ENCODE measurements at places on chromosomes 2 and 18.

- DNase-seq, result no peak
These were observed 603.3 kb upstream of the POU3F3 start for GRCh38 chr2:104250635-104251034.

DNA sequence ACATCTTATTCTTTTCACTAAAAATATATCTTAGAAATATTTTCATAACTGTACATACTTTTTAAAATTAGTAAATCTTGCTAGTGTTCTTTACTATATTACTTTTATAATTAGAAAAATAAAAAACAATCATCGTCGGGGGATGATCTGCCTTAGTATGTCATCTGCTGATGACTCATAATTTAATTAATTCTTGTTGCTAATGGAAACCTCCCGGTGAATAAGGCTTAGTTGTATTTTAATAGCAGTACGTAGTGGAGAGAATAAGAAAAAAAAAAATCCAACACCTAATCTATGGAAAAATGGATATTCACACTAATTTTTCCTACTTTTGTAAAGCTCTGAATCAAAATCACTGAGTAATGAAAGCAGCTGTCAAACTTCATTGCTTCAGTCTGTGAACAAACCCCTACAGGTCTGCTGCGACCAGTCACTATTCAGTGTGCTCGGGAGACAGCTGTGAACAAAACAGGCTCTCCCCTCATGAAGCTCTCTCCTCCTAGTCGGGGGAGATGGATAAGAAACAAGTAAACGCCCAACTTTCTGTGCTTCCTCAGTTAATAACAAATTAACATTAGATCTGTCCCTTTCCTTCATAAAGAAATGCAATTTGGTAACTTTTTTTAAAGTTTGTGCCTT is 97.4 kb upstream of the UPP2 start:
- no peak for DNase-seq

GRCh38 chr2:187362151-187362550 is 85.9 kb downstream of the CALCRL start:
- DNase-seq, result no peak

DNA sequence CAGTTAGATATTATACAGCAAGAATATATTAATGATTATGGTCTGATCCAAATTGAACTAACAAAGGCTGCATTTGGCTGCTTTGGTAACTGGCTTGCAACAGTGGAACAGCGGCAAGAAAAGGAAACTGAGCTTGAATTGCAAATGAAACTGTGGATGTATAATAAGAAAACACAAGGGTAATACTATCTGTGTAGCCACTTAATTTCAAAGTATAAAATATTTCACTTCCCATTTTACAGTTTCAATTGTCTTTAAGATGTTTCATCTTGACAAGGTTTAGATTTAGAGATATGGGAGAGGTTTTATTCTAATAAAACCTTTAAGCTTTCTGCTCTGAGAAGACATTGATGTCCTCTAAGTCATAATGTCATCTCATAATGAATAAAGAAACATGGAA is 23.8 kb downstream of the WDR75 start:
- DNase-seq, result no peak

- DNase-seq, result no peak
These were observed 1060.8 kb downstream of the CNTNAP5 start for GRCh38 chr2:125085904-125086303.

DNA sequence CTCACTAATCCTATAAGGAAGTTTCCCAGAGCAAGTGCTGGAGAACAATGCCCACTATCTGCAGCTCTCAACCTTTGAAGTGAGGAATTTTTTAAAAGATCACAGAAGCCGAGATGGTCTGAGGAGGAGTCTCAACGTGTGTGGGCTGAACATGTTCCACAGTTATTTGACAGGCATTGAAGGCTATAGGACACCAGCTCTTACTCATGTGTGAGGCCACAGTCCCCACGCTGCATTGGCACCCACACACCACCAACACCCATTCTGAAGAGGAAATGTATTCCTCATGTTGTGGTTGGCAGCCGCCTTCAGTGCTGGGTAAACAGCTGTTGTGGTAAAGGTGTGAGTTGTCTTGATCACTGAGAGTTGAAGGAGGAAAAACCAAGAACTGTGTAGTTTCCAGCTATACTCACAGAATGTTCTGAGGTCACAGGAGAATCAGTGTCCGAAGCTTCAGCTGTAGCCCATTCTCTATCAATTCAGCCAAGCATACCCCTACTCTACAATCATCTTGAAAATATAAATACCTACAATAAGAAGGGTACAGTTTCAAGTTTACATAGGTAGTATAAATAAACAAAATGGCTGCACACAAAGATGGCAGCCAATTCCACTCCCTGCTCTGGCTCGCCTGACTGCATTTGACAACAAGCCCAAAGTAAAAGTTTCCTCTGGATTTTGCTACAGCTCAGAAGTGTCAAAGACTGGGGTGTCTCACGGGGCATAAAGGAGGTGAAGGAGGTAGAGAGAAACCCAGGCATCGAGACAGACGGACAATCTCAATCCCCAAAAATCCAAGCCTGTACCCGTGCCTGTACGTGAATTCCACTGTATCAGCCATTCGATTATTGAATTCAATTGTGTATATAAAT is 12.1 kb downstream of the CD226 start:
- no peak for DNase-seq

DNA sequence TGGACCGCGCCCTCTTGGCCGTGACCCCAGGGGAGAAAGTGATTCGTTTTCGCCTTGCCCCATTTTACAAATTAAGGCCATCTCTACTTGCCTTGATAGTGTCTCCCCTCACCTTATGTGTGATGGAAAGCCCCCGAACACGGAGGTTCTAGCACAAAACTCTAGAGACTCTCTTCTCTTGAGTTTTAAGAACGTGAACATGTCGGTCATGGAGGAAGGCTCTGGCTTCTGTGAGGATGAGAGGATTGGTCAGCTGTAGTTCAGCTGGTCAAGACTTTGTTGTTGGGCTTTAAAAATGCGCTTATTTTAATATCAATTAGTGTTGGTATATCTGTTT is 828 bp downstream of the DYNC1I2 start:
- no peak for DNase-seq

GRCh38 chr2:131584940-131585339 is 57.3 kb downstream of the CCDC74A start:
- peak; percentile 51 for DNase-seq

DNA sequence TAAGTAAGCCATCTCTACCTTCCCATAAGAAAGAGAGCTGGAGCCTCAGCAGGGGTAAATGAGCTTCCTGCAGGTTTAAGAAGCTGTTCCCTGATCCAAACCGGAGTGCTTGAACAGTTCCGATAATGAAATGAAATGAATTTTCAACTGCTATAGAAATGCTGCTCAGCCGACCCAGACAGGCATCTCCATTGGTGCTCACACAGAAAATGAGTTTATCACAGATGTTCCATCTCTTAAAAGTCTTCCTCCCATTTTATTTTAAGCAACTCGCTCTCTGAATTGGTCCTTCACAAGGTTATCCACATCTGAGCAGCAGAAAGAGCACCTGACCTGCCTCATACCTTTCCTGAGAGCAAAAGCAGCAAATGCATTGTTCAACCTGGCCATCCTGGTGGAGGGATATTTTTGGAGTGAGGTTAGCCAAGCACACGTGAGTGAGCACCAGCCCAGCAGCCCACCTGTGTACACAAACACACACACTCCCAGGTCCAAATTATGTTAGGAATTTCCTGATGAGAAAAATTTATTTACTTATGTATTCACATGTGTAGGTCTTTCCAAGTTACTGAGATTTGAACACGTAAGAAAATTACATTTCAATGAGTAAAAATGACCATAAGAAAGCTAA is 42.2 kb upstream of the CCDC68 start:
- DNase-seq, result no peak

GRCh38 chr18:36608107-36608506 is 220.7 kb downstream of the TPGS2 start:
- no peak for DNase-seq

- DNase-seq, result no peak
These were observed 18.7 kb downstream of the IMMT start for GRCh38 chr2:86176597-86176996.

DNA sequence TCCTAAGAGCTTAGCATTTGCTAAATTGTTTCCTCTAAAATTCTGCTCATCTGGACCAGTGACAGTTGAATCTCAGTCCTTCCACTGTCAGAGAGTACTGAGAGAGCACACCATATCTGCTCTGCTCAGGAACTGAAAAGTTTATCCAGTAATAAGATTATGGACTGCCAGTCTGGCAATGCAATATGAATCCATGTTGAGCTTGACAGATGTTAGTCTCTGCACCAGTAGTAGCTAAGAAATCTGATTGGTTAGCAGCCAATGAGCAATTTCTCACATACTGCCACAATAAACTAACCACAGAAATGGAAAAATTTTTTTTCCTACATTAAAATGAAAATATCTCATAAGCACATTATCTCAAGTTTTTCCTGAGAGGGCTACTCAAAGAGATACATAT is 2.3 kb downstream of the PRKD3 start:
- DNase-seq, result peak; percentile 38

DNA sequence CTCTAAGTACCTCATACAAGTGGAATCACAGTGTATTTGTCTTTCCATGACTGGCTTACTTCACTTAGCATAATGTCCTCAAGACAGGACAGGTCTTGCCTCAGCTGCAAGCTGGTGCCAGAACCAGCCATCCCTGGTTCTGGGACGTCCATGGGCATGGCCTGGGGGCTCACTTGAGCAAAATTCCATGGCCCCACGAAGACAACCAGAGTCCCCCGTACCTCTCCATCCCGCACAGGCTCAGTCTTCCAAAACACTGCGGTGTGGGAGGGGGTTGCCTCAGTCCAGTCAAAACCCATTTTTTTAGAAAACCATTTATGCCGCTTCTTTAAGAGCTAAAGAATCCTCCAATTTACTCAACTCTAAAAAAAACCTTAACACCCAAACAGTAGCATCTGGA is 21.7 kb upstream of the CABLES1 start:
- no peak for DNase-seq

GRCh38 chr18:11747731-11748130 is 58.7 kb downstream of the GNAL start:
- no peak for DNase-seq

Data from RPMI8226 (cell line).